ENCODE measurements at places on chromosomes 5 and 9. TPM values are rescaled to one million over a fixed set of nuclear protein-coding genes. Genes with fewer than 3 reads are reported as not detected.

GRCh38 chr5:141434006-141434405 is 3.7 kb downstream of the PCDHGA12 start:
- peaks cover 64% of the 10 kb centered on the region for H3K4me1 ChIP-seq
- DNase-seq = peak; percentile 45
- peaks cover 32% of the 10 kb centered on the region for H3K36me3 ChIP-seq

DNA sequence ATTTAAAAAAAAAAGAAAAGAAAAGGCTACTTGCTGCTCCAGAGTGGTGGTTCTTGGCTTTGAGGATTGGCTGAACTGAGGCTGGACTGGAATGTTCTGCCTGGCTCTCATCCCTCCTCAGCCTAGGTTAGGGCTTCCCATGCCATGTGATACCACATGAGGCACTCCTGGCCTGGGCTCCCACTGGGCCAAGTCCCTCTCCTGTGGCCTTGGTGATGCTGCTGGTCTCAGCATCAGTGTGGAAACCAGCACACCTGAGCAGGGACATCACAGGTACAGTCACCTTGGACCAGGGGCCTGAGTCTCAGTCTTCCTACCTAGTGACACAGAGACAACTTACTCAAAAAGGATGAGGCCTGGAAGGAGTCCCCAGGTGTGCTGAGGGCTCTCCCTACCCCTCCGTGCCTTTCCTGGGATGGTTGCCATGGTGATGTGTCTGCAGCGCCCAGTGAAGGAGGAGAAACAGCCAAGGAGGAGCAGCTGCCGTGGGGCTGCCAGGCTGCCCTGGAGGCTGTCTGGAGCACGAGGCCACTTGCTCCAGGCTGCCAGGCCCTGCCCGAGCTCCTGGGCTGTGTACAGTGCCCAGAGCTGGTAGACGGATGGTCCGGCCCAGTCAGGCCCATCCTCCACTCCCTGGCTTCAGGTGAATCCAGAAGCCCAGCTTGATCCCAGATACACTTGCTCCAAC is 71.0 kb downstream of the WNK2 start:
- no peak for DNase-seq
- H3K27ac ChIP-seq = no peak overlapping the region
- H3K36me3 ChIP-seq = no peaks in the 10 kb centered on the region

DNA sequence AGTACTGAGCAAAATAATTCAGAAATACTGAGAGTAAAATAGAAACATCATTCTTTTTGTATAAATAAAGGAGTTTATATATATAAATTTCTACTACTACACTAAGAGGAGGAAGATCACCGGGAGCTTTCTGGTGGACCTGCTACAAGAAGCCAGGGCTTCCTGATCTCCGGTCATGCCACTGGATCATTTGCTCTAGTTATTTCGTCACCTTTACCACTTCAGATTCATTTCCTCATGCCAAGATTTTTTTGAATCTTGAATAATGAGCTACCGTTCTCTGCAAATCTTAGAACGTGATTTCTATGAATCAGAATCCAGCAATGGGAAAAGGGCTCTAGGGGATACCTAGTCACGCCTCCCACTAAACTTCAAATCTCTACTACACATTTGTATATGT is 51.9 kb upstream of the TBC1D9B start:
- DNase-seq = no peak
- H3K27me3 ChIP-seq = peaks cover 8% of the 10 kb centered on the region
- no peaks in the 10 kb centered on the region for H3K36me3 ChIP-seq
- H3K27ac ChIP-seq = no peak overlapping the region
- no peaks in the 10 kb centered on the region for H3K4me1 ChIP-seq

DNA sequence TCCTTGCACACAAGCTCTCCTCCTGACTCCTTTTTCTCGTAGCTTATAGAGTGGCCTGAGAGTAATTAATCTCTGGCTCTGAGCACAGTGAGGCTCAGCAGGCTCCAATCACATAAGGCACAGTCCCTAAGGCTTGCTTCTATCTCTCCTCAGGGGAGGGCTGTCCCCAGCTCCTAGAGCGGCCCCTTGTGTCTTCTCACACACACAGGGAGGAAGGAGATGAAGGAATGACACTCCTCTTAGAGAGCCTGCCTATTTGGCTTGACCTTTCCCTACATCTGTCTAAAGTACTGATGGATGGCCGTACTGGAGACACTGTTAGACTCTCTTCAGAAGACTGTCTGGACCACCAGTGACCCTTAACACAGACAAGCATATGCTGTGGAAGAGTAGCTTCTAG is 12.9 kb downstream of the TAS2R1 start:
- H3K4me1 ChIP-seq = peaks cover 14% of the 10 kb centered on the region
- no peak overlapping the region for H3K4me3 ChIP-seq
- DNase-seq = no peak

DNA sequence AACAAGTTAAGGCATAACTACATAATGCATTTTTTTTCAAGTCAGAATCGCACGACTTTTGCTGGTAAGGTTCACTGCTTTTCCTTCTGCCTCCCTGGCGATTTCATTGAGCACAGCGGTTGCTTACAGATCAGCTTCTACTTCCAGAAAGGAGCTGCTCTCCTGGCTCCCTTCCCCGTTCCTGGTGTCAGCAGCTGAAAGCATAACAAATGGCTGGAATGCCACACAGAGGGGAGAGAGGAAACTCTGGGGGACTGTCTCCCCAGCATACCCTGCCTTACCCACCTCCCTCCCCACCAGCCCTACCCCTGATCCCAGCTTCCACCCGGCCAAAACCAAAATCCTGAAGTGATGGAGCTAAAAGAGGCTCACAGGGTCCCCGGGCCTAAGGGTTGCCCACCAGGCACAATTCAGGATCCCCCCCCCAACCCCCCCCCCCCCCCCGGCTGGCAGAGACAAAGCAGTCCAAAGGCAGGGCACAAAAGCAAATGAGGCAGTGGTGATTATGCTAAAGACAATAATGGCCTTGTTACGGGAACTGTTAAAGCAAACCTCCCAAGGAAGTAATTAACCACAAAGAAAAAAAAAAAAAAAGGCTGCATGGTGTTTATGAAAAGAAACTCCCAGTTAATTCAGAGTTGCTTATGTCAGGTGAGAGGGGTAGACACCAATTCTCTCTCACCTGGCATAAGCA is 126.1 kb upstream of the WWC1 start:
- peaks cover 6% of the 10 kb centered on the region for H3K27me3 ChIP-seq
- H3K27ac ChIP-seq = no peak overlapping the region
- DNase-seq = no peak
- no peaks in the 10 kb centered on the region for H3K36me3 ChIP-seq
- H3K4me1 ChIP-seq = no peaks in the 10 kb centered on the region

DNA sequence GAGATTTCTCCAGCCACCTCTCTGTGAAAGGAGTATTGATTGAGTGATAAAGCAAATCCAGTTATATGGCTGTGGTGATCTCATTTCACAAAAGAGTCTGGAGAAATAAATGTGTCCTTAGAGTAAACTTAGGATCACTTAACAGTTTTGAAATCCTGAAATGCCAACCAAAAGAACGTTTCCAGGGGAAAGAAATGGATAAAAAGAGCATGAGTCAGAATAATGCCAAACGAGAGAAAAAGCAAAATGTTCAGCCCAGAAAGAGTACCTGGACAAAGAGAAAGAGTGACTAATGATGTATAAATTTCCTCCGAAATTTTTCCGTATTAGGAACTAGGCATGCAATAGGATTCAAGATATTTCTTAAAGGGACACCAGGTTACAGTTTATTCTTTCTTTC is 463.1 kb upstream of the CDH10 start:
- H3K4me1 ChIP-seq = no peaks in the 10 kb centered on the region
- H3K4me3 ChIP-seq = no peak overlapping the region
- no peak for DNase-seq
- no peak overlapping the region for H3K27ac ChIP-seq
- no peaks in the 10 kb centered on the region for H3K27me3 ChIP-seq

DNA sequence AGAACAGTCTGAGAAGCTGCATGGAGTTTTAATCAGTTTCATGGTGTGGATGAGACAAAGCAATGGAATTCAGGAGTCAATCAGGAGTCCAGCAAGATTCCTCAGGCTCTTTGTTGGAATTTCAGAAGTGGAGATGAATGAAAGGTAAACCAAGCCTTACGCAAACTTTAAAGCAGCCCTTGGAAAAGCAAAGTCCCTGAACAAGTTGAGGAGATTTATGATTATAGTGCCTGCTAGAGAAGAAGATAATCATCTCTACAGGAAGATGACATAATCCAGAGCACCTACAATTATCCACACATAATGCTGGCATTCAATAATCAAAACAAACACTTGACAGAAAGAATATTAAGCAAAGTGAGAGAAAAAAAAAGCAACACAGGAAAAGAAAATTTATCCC is 1380.1 kb upstream of the NUDT12 start:
- H3K4me3 ChIP-seq = no peak overlapping the region
- H3K4me1 ChIP-seq = no peaks in the 10 kb centered on the region
- no peak overlapping the region for H3K27ac ChIP-seq

DNA sequence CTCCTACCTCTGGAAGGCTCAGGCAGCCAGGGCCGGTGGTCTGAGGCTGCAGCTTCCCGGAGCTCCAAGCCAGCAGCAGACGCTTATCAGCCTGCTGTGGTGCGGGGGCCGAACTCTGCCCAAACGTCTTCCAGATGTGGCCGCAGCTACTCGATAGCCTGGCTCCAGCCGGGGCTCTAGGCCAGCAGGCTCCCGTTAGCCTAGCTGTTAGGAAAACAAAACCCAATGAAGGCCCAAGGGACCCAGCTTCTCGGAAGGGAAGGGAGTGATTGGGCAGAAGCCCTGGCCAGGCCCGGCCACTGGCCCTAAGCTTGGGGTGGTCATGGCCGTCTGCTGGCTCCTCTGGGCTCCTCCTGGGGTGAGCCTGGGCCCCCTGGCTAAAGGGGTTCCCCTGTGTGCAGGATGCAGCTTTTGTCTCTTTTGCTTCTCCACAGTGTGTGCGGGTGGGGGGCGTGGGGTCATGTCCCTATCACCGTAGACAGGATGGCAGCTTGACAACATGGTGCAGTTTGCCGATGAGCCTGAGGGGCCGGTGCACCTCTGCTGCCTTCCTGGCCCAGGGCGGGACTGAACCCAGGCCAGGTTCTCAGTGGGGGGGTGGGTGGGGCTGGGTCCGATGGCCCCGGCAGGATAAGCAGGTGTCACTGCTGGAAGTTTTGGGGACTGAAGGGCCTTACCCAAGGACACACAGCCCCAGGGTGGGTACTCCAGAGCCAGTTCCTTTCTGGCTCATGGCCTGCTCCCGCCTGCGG is 18.7 kb downstream of the MYMK start:
- no peak overlapping the region for H3K27ac ChIP-seq
- H3K4me3 ChIP-seq = no peak overlapping the region
- peaks cover 34% of the 10 kb centered on the region for H3K4me1 ChIP-seq
- H3K36me3 ChIP-seq = peaks cover 17% of the 10 kb centered on the region
- H3K27me3 ChIP-seq = peaks cover 19% of the 10 kb centered on the region

DNA sequence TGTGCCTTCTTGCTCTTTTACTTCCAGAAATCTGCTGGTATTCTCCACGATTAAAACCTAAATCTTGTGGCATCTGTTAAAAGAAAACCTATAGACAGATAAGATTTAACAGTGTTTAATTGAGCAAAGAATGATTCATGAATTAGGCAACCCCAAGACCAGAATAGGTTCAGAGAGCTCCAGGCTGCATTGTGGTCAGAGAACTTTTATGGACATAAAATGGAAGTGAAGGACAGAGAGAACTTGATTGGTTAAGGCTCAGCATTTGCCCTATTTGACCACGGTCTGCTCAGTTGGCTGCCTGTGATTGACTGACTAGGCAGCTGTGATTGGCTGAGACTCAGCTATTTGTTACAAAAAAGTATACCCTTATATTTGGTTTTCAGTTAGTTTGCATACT is 10.4 kb upstream of the SLC36A2 start:
- H3K4me3 ChIP-seq = no peak overlapping the region
- peaks cover 8% of the 10 kb centered on the region for H3K27me3 ChIP-seq

DNA sequence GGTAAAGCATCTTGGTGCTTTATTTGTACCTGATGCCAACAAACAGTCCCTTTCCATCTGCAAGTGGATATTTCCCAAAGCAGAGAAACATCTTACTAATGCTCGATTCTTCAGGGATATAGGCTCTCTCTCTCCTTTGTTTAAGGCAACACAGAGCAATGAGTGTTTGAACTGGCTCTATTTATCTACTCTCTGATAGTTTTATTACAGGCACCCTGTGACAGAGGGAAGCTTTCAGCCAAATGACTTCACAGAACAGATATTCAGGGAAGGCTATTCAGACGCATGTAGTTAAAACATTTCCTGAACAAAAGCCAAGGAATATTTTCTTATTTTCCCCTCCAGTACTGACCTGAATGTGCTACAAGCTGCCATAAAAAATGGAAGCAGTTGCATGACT is 141.8 kb downstream of the YIPF5 start:
- peak overlapping the region; percentile 77 for H3K4me3 ChIP-seq
- H3K4me1 ChIP-seq = peaks cover 43% of the 10 kb centered on the region
- H3K27ac ChIP-seq = peak overlapping the region; percentile 85
- peak; percentile 90 for DNase-seq

DNA sequence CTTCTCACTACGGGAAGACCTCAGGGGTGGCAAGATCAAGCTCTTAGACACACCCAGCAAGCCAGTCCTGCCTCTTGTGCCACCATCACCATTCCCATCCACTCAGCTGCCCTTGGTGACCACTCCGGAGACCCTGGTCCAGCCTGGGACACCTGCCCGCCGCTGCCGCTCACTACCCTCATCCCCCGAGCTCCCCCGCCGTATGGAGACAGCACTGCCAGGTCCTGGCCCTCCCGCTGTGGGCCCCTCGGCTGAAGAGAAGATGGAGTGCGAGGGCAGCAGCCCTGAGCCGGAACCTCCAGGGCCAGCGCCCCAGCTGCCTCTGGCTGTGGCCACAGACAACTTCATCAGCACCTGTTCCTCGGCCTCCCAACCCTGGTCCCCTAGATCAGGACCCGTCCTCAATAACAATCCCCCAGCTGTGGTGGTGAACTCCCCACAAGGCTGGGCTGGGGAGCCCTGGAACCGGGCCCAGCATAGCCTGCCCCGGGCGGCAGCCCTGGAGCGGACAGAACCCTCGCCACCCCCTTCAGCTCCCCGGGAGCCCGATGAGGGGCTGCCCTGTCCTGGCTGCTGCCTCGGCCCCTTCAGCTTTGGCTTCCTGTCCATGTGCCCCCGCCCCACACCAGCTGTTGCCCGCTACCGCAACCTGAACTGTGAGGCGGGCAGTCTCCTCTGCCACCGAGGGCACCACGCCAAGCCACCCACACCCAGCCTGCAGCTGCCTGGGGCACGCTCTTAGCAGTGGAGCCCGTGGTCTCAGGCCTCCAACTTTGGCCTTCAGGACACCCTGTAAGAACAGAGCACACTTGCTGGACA is 4.1 kb downstream of the TESK1 start:
- H3K27me3 ChIP-seq = peaks cover 5% of the 10 kb centered on the region
- H3K36me3 ChIP-seq = peaks cover 4% of the 10 kb centered on the region
- no peak overlapping the region for H3K27ac ChIP-seq
- DNase-seq = no peak

DNA sequence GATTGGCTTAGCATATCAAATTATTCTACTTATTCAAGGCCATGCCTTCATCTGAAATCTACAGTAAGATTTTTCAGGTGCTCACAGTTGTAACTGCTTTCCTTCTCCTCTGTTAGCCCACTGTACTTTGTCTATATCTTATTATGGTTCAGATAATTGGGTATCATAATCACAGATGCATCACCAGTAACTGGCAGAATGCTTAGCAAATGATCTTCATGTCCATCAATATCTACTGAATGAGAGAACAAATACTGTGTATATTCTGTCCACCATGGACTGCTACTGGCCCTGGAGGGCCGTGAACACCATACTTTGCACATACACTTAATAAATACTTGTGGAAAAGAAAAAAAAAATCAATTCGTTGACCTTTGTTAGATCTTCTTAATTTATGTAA is 96.2 kb downstream of the MEF2C start:
- H3K27me3 ChIP-seq = no peaks in the 10 kb centered on the region
- peak overlapping the region; percentile 88 for H3K4me3 ChIP-seq
- peak overlapping the region; percentile 100 for H3K27ac ChIP-seq
- DNase-seq = no peak
- peaks cover 44% of the 10 kb centered on the region for H3K4me1 ChIP-seq

OR1K1 gene
- not detected for total RNA-seq

PAEP gene
- not detected for total RNA-seq

MAMDC2 gene
- total RNA-seq = 15.0 TPM

HTR4 gene
- not detected for total RNA-seq

PCDHGB1 gene
- total RNA-seq = 2.7 TPM

All from HFFc6 (cell line).